Stimulated activated CD4-positive, alpha-beta T cell treated with anti-CD3 and anti-CD28 coated beads, Interleukin-1b, Interleukin-23, amount 100 ng/mL, for 1 hour (primary cell): ENCODE measurements at places on chromosomes 1 and 21.

DNA sequence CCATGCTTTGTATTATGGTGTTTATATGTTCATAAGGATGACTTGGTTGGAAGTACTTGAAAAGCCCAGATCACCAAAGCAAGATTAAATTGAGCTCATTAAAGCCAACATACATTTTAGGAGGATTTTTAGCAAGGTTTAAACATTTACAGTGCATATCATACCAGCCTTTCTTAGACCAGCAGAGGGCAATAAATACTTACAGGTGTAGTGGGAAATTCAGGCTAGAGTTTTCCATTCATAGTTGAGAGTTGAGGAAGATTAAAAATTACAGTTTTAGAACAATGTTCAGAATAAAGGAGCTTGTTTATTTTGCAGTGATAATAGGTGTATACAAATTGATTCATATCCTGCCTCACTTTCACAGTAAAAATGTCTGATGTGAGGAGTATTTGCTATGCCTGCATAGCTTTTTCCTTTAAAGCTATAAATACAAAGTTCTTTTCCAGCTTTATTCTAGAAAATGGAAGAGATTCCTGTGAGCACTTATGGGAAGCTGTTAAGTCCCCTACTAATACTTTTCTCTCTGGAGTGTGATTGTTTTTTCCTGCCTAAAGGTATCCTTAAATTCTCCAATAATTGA lies 35.3 kb downstream of the DTL start:
- no peak for DNase-seq

DNA sequence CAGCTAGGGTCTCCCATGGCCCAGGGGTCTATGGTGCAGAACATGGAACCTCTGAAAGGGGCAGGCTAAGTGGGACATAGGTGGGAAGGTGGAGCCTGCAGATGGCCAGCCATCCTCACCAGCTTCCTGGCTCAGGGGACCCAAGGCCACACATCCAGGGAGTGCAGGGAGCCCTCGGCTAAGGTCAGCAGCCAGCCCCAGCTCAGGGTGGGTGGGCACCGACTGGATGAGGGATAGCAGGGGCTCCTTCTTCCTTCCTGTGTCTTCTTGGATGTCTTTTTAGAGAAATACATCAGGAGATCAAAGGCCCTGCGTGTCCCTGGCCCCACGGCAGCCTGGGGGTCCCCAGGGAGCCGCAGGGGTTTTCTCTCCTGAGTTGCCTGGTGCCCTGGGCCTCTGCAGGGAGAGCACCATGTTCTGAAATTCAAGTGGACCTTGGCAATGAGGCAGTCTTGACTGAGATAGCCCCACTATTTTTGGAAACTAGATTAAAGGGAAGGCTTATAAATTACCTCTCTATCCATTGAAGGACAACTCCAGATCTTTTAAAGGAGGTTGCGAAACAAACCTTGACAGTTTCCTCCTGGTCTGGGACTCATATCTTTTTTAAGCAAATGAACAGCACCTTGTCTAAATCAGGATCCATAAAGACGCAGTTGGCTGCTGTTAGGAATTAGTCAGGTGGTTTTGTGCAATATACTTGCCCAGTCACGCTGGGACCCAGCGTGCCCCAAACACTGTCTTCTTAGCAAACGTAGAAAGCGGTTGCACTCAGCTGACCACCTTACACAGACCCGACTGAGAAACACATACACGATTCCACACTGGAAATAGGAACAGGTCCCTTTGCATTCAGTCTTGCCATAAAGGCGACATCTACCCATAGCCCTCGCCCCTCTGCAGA lies 242.3 kb downstream of the TOMM20 start:
- no peak for DNase-seq

- DNase-seq: no peak
Observed at GRCh38 chr1:55916481-55916880, 662.9 kb downstream of the PLPP3 start.

DNA sequence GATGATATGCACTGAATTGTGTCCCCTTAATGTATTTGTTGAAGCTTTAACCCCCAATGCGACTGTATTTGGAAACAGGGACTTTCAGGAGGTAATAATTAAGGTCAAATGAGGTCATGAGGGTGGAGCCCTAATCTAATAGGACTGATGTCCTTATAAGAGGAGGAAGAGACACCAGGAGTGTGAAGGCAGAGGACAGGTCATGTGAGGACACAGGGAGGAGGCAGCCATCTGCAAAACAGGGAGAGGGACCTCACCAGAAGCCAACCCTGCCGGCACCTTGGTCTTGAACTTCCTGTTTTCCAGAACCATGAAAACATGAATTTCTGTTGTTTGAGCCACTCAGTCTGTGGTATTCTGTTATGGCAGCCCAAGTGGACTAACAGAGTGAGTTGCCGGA lies 15.3 kb downstream of the SYF2 start:
- DNase-seq: no peak

DNA sequence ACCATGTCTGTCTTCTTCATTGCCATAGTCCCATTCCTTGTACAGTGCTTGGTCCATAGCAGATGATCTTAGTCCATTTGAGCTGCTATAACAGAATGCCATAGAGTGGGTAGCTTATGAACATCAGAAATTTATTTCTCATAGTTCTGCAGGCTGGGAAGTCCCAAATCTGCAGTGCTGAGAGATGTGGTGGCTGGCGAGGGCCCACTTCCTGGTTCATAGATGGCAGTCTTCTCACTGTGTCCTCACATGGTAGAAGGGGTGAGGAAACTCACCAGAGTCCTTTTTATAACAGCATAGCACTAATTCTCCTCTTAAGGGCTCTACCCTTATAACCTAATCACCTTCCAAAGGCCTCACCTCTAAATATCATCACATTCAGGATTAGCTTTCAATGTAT lies 23.1 kb upstream of the RAP1A start:
- peak; percentile 20 for DNase-seq

- no peak for DNase-seq
Observed at GRCh38 chr1:236511735-236512418, 11.9 kb upstream of the LGALS8 start.

GRCh38 chr1:203871114-203871880 lies 9.9 kb downstream of the SNRPE start:
- DNase-seq: no peak

DNA sequence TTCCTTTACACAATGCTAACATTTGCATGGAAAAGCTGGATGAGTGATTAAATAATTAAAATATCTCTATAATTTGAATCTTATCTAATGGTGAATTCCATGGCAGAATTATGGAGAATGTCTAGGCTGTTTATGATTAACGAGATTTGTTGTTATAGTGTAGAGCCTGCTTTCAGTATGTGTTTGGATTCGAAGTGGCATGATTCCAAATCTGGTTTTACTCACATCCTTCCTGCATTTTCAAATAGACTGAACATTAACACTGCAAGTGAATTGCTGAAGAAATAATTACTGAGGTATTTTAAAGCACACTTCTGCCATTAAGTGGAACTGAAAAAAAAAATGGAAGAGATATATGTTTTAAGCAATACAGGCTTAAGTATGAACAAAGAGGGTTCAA lies 5.1 kb upstream of the NEK7 start:
- DNase-seq: no peak

GRCh38 chr1:50232336-50232735 lies 123.6 kb downstream of the ELAVL4 start:
- DNase-seq: no peak

- no peak for DNase-seq
Observed at GRCh38 chr1:160222546-160222945, 17.4 kb downstream of the PEA15 start.

DNA sequence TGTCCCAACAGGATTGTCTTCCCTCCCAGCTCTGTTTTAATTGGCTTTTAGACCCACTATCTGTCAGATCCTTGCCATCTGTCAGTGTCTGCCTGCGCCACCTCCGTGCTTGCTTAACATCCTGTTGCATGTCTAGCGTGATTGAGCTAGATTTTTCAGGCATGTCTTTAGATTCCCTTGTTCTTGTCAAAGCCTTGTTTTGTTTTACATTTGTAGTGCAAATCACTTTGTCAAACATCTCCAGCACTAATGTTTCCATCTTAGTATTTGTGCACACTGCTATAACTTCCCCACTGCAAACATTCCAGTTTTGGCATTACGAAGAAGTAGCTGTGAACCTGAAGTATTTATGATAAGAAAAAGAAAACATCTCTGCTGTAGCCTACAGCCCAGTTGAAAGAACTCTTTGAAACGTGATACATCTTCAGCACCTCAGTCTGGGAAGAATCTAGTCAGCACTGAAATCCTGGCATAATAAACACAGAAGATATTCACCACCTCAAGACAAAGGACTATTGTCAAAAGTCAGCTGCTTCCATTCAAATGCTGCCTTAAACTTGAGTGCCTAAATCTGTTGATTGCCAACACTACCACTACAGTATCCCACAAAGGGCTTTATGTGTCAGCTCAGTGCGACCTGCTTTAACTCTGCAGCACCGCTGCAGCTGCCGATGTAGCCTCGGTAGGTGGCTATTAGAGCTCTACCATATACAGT lies 105.0 kb downstream of the FNBP1L start:
- DNase-seq: no peak

DNA sequence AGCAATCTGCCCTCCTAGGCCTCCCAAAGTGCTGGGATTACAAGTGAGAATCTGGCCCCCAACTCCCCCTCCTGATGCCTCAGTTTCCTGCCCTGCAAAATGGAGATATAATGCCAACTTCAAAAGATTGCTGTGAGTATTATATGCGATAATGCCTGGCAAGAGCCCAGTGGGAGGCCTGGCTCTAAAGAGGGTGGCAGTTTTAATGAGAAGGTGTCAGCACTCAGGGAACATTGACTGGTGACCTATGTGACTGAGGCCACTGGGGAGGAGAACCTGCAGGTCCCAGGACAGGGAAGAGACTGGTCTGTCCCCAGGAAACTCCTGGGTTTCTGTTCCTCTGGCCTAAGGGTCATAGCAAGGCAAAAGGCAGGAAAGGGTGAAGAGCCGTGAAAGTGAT lies 11.0 kb downstream of the HSPG2 start:
- DNase-seq: no peak

- DNase-seq: no peak
Observed at GRCh38 chr1:222107975-222108374, 366.1 kb upstream of the DUSP10 start.

- DNase-seq: no peak
Observed at GRCh38 chr1:213050745-213051126, 305 bp upstream of the RPS6KC1 start.

DNA sequence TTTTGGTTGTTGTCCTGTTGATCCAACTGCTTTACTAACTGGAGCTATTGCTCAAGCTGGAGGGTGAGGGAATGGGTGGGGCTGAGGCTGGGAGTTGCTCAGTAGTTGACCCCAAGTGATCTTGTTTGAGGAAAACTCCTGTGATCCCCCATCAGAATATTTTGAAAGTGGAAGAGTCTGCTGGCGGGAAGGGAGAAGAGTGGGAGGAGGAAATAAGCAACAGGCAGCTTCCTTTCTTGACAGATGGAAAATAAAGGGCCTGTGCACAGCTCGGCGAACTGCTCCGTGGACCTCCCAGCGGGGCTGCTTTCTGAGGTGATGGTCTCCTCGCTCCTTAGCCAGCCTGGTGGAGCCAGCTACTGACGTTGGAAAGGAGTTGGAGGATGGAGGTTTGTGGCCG lies 199.1 kb upstream of the LMO4 start:
- no peak for DNase-seq

DNA sequence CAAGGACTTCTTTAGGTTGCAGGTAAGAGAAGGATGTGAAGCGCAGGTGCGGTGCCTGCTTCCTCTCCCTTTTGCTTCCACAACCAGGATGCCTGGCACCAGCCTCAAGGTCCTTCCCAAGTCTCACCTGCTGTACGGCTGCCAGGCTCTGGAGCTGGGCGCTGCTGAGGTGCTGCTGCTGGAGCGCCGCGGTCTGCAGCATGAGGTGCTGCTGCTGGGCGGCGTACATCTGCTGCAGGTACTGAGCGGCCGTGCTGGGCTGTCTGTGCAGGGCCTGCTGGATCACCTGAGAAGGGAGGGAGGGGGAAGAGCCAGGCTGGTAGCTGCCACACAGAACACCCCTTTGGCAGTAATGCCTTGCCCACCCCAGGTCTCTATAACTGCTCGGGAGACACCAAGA lies 51.3 kb upstream of the A3GALT2 start:
- DNase-seq: no peak

DNA sequence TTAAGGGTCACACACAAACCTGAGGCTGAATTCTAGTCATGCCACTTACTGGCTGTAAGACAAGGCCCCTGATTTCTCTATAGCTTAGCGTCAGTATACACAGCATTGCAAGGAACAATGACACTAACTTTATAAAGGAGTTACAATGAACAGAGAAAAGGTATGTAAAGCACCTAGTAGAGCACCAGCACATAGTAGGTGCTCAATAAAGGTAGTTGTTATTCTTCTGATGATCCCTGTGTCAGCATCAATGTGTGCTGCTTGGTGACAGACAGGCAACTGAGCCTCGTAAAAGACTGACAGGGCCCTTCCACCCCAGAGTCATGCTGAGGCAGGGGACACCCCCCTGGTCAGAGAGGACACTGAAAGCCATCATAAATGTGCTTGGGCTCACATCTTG lies 43.2 kb downstream of the GRHL3 start:
- DNase-seq: no peak

DNA sequence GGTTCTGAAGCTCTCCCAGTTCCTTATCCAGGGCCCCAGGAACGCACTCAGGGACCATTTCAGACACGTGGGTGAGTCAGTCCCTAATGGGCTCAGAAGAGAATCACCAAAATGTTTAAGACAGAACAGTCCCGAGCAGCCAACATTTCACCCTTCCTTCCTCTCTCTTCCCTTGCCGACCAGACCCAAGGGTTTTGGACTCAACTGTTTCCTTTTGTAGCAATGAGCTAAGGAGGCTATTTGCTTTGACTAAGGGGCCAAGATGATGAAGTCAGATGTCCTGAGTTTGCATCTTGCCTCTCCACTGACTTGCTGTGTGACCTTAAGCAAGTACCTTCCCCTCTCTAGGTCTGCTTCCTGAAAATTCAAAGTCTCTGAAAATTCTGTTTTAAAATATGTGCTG lies 472.3 kb upstream of the VAMP3 start:
- DNase-seq: no peak

GRCh38 chr1:230430499-230430898 lies 4.4 kb upstream of the PGBD5 start:
- DNase-seq: no peak

DNA sequence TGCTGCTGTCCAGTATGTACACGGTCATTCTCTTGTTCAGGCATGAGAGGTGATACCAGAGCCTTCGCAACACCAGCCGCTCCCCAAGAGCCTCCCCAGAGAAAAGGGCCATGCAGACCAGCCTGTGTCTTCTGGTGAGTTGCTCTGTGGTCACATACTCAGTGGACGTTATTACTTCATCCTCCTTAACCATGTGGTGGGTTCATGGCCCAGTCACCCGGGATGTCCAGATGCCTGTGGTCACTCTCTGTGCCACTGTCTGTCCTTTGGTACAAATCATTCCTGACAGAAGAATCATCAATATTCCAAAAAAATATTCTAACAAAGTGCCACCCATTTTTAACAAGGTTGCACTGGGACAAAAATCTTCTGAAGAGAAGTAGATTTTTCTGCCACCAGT lies 8.8 kb upstream of the ZNF124 start:
- no peak for DNase-seq

- DNase-seq: no peak
Observed at GRCh38 chr1:150060260-150060659, 7.3 kb upstream of the VPS45 start.
